ENCODE measurements at places on chromosomes 1 and 21.

DNA sequence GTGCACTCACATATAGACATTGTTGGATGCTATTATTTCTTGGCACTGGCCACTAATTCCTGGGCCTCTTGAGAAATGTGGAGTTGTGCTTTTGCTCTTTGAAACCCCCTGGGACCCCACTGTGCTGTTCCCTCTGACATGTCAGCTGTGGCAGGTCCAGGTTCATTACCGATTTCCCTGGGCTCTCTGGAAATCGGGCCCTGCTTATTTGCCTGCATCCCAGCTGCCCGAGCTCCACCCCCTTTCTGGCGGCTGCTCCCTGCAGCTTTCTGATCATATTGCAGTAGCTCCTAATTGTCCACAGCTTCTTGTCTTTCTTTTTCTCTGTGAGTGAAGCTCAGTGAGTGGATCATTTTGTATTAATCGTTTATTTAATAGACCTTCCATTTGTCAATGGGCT, 183.7 kb upstream of the FAM78B start:
- DNase-seq = no peak

GRCh38 chr1:7207875-7208646, 422.8 kb downstream of the CAMTA1 start:
- no peak for DNase-seq

- DNase-seq = no peak
Observed at GRCh38 chr1:238658763-238659162, 727.6 kb upstream of the CHRM3 start.

GRCh38 chr1:52403566-52404115, 582 bp downstream of the ORC1 start:
- peak; percentile 6 for DNase-seq

- DNase-seq = no peak
Observed at GRCh38 chr1:206089341-206089740, 27.8 kb downstream of the AVPR1B start.

DNA sequence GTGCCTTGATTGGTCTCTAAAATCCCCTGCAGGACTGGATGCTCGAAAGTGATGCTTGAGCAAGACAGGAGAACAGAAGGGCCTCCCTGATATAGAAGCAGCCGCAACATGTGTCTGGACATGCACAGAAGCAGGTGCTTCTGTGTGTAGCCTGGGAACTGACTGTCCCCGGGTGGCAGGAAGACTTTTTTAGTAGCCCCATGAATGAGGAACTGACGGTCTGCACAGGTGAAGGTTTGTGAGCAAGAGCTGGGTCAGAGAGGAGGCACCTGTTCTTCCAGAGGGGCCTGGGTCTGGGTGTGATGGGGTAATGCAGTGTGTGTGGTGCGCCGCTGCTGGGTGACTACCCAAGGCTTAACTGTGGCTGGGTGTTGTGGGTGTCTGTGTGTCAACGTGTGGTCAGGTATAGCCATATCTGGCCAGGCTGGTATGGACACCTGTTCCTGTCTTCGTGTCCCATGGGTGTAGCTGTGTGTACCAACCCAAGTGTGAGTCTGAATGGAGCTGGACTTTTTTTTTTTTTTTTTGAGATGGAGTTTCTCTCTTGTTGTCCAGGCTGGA, 39.1 kb upstream of the FOXO6 start:
- no peak for DNase-seq

DNA sequence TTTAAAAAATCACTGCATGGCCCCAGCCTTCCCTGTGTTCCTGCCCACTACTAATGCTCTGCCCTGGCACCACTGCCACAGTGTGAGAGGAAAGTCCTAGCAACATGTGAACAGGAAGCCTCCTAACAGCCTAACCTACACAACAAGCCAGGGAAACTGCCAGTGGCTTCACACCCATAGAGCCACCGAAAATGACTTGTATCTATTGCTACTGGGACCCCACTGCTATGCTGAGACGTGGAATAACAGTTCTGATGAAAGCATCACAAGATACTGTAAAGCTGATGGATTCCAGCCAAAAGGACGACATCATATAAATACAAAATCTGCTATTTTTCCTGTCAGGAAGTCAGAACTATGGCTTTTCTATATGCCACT, 74.9 kb downstream of the JAK1 start:
- no peak for DNase-seq

GRCh38 chr1:3553166-3553939, 58.0 kb downstream of the MEGF6 start:
- DNase-seq = no peak

GRCh38 chr1:3695326-3696217, 43.3 kb downstream of the TP73 start:
- no peak for DNase-seq

DNA sequence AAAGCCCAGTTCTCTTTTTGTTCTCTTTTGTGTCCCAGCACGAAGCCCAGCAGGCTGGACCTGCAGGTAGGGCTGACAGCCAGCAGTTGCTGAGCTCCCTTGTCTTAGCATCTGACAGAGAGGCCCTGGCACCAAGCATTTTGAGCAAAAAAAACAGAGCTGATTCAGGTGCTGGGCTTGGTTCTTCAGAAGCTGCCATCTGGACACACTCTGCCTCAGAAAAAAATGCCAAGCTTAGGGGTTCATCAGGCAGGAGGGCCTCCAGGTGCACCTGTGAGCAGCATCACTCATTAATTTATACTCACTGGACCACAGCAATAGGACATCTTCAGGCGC, 167.1 kb upstream of the PLD5 start:
- DNase-seq = no peak

- no peak for DNase-seq
Observed at GRCh38 chr1:238916828-238917227, 469.5 kb upstream of the CHRM3 start.

DNA sequence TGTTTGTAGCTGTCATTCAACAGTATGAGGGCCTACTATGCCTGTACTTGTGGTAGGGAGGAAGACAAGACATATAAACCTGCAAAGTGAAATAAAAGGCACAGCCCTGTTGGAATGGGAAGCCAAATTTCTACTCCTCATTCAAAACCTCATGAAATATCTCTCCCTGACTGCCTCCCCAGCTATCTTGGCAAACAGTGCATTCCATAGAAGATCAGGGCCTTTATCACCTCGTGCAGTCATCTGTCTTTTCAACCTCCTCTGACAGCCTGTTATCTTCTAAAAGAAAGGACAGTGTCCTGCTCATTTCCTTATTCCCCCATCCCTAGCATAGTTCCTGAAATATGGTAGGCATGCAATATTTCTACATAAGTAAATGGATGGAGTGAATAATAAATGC, 71.0 kb downstream of the SH3GLB1 start:
- DNase-seq = no peak

- no peak for DNase-seq
Observed at GRCh38 chr1:168774241-168774640, 45.2 kb upstream of the DPT start.

DNA sequence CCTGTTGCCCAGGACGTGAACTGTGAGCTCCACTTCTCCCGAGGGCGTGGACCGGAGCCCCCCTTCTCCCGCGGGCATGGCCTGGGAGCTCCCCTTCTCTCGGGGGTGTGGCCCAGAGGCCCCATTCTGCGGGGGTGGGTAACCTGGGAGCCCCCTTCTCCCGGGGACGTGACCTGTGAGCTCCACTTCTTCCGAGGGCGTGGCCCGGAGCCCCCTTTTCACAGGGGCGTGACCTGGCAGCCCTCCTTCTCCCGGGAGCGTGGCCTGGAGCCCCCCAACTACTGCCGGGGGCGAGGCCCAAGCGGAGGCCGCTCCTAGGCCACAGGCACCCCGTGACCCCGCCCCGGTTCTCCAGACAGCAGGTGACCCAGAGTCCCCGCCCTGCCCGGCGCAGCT, 320 bp downstream of the C1orf174 start:
- no peak for DNase-seq

DNA sequence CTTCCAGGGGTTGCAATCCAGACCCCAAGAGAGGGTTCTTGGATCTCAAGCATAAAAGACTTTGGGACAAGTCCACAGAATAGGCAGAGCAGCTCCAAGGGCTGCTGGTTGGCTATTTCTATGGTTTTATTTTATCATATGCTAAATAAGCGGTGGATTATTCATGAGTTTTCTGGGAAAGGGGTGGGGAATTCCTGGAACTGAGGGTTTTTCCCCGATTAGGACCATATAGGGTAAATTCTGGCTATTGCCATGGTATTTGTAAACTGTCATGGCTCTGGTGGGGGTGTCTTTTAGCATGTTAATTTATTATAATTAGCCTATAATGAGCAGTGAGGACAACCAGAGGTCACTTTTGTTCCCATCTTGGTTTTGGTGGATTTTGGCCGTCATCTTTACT, 270.9 kb upstream of the PLXNA2 start:
- no peak for DNase-seq

- DNase-seq = no peak
Observed at GRCh38 chr1:19869929-19870328, 12.3 kb upstream of the OTUD3 start.

DNA sequence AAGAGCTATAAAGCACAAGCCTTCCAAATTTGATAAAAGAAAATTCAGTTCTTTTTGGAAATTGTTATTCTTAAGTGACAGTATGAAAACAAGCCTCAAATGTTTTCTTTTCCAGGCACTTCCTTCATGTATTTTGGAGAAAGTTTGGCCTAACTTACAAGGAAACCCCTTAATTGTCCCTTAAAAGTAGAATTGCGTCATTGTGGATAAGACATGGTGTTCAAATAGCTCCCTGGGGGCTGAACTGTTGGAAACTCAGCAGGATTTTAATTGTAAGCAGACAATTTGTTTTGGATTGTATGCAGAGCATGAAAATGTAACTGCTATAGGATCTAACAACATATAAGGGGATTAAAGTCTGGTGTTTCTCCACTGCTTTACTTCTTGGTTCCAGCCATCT, 35.4 kb upstream of the FGGY start:
- DNase-seq = no peak

- DNase-seq = no peak
Observed at GRCh38 chr1:241600496-241600901, 39.7 kb downstream of the CHML start.

GRCh38 chr1:233242827-233243483, 52.6 kb downstream of the PCNX2 start:
- no peak for DNase-seq

- DNase-seq = no peak
Observed at GRCh38 chr1:232130815-232131480, 499.0 kb downstream of the SIPA1L2 start.

GRCh38 chr1:224671076-224671475, 55.0 kb downstream of the CNIH3 start:
- DNase-seq = no peak

Data from stimulated activated CD4-positive, alpha-beta T cell treated with anti-CD3 and anti-CD28 coated beads, TNF-alpha, amount 100 ng/mL, for 4 hours (primary cell).